ENCODE measurements at places on chromosomes 11 and 22.

GRCh38 chr11:62832336-62833234 lies at the start of gene TEX54:
Gene TEX54 (minus strand): TSS chr11:62832841.
- peak; percentile 24 for DNase-seq

DNA sequence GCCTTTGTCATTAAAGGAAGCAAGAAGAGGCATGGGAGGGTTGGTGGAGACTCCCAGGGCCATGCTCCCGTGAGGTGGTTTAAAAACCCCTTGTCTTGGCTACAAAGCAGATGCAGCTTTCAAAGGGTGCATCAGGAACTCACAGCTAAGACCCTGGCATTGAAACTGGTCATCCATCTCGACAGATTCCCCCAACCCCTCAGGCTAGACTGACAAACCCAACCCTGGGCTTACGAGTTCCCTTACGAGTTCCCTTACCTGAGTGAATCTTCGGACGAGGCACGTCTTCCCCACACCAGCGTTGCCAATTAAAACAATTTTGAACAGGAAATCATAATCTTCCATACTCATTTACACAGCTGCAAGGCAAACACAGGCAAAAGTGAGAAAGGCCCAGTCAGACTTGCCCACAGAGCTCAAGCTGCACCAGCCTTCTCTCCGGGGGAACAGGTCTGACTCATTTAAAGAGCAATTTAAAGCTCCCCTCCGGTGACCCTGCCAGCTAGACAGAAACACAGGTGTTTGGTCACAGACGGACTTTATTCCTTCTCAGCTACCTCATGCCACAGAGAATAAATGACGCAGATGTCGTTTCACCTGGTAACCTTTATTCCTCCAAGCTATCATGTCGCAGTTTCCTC lies 74.6 kb downstream of the RAB30 start:
- DNase-seq = no peak

GRCh38 chr22:17303840-17304779 lies 65.2 kb upstream of the CECR2 start:
- no peak for DNase-seq

GRCh38 chr11:115194802-115195110 lies 309.5 kb downstream of the CADM1 start:
- peak; percentile 88 for DNase-seq

- peak; percentile 91 for DNase-seq
These were observed 198.5 kb upstream of the CTSC start for GRCh38 chr11:88535916-88536547.

GRCh38 chr22:43230971-43231723 lies 44.2 kb upstream of the TTLL12 start:
- DNase-seq = peak; percentile 28

DNA sequence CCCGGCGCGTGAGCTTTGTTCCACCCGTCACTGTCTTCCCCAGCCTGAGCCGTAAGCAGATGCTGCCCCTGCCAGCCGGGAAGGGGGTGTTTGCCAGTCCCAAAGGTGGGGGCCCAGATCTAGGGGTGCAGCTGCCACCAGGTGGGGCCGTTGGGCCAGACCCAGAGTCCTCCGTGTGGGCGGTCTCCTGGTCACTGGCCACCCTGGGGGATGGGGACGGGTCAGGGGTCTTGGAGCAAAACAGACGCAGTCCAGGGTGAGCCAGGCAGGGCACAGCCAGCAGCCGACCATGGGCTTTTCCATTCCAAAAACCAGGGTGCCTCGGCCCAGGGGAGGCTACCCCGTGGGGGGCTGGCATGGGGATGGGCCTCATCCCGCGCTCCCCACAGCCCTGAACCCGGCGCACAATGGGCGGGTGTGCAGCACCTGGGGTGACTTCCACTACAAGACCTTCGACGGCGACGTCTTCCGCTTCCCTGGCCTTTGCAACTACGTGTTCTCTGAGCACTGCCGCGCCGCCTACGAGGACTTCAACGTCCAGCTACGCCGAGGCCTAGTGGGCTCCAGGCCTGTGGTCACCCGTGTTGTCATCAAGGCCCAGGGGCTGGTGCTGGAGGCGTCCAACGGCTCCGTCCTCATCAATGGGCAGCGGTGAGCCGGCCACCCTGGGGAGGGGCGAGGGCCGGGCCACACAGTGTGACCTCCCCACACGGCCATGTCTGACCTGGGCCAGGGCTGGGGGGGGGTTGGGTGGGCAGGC lies 3.5 kb downstream of the MUC5B start:
- no peak for DNase-seq

DNA sequence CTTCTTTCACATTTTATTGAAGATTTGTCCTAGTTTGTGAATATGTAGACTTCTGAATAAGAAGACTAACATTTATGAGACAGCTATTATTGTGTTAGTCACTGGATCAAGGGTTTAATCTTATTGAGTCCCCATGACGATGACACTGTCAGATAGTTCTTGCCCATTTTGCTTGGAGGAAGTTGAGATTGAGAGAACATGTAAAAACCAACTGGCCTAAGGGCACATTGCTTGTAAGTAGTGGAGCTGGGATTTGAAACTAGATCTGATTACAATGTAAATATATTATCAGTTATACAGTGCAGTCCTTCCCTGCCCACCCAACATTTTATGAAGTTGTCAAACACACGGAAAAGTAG lies 134.7 kb downstream of the HIPK3 start:
- no peak for DNase-seq

DNA sequence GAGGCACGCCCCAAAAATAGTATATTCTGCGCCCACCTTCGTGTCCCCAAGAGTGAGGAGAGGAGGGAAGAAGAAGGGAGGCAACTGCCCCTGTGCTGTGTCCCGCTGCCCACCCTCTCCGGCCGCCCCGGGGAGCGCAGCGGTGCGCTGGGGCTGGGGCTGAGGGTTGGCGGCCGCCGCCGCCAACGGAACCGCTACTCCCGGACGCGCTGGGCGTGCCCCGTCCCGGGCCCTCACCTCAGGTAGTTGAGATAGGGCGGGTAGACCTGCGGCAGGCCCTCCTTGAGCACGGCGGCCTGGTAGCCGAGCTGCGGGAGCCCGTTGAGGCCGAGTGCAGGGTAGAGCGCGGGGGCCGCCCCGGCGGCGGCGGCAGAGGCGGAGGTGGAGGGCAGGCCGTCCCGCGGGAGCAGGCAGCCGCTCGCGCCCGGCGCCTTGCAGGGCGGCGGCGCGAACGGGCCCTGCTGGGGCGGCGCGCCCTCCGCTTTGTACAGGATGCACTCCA lies 2.4 kb downstream of the PGR start:
- DNase-seq = no peak

GRCh38 chr11:105344938-105345337 lies 205.4 kb upstream of the CARD18 start:
- DNase-seq = no peak

GRCh38 chr11:1827095-1827813 lies 7.5 kb upstream of the SYT8 start:
- DNase-seq = peak; percentile 89

DNA sequence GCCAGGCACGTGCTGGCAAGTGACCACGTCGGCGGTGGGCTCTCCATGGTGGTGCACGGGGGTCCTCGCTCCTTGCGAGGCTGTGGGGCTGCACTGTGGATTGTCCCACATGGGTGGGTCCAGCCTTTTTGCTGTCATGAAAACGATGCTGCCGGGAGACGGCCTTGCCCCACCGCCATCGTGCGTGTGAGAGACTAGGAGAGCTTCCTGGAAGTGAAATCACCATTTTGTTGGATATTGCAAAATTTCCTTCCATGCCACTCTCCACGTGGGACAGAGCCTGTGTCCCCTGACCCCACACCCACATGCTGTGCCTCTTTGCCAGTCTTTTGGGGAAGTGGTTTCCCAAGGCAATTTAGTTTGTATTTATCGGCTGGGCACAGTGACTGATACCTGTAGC lies 18.2 kb upstream of the GRAMD4 start:
- no peak for DNase-seq

DNA sequence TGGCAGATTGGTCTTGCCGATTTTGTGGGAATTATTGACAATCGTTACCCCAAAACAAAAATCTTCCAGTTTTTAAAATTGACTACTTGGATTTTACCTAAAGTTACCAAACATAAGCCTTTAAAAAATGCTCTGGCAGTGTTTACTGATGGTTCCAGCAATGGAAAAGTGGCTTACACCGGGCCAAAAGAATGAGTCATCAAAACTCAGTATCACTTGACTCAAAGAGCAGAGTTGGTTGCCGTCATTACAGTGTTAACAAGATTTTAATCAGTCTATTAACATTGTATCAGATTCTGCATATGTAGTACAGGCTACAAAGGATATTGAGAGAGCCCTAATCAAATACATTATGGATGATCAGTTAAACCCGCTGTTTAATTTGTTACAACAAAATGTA lies 37.2 kb downstream of the IGLL1 start:
- DNase-seq = no peak

GRCh38 chr11:100785148-100785983 lies 98.3 kb downstream of the ARHGAP42 start:
- no peak for DNase-seq

GRCh38 chr11:78459738-78460137 lies 42.1 kb upstream of the GAB2 start:
- no peak for DNase-seq
